ENCODE measurements at places on chromosomes 2 and 18.
A peak's percentile ranks its signal among the peaks of the same experiment; 100 is the strongest.

DNA sequence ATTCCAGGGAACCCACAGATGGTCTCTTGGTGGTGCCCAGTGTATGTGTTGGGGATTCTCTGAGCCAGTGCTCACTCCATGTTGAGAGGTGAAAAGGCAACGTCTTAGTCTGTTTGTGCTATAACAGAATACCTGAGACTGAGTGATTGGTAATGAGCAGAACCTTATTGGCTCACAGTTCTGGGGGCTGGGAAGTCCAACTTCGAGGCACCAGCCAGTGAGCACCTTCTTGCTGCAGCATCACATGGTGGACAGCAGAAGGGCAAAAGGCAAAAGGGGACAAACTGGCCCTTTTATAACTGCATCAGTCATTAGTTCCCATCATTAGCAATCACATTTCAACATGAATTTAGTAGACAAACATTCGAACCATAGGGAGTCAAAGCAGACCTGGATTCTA is 81.0 kb upstream of the SP3 start:
- no peak for DNase-seq
- H3K27ac ChIP-seq, result no peak overlapping the region
- no peak overlapping the region for H3K4me3 ChIP-seq
- no peaks in the 10 kb centered on the region for H3K36me3 ChIP-seq
- H3K4me1 ChIP-seq, result no peaks in the 10 kb centered on the region

- H3K27ac ChIP-seq, result no peak overlapping the region
- H3K27me3 ChIP-seq, result peaks cover 95% of the 10 kb centered on the region
- peaks cover 65% of the 10 kb centered on the region for H3K4me1 ChIP-seq
- peak overlapping the region; percentile 50 for H3K4me3 ChIP-seq
- no peak for DNase-seq
- no peaks in the 10 kb centered on the region for H3K36me3 ChIP-seq
Measured at GRCh38 chr2:174335988-174336500, 1.3 kb downstream of the SP9 start.

DNA sequence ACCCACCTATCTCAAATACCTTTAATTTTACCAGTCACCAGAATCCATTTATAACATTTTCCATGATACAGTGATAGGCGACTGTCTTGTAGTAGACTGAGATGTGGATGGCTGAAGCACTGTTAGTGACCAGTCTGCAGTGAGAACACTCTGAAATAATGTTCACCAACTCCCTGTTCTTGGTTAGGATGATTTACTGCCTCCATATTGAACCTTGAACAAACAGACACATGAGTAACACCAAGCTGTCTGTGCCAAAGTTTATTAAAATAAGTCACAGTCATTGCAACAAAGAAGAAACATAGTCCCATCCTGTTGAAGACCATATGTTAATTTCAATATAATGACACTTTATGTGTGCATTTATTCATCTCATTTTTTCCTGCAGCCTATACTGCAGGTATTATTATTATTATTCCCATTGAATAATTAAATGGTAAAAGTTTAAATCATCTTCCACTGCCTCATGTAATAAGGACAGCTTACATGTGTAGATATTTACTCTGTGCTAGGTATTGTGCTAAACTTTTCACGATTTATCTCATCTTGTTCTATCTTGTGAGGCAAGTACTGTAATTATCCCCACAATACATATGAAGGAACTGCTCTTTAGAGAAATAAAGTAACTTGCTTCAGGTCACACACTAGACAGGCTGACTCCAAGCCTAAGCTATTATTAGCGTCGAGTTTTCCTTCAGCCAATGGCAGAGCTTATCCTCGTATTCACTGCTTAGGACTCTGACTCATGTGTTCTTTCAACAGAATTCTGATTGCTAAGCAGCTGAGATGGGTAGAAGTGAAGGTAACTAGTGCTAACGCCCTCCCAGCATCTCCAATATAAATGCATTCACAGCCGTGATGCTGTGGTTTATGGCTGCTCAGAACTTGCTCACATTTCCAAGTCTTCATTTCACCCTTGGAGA is 62.5 kb downstream of the ONECUT2 start:
- H3K27me3 ChIP-seq, result no peaks in the 10 kb centered on the region
- H3K27ac ChIP-seq, result no peak overlapping the region
- no peak overlapping the region for H3K4me3 ChIP-seq
- no peaks in the 10 kb centered on the region for H3K4me1 ChIP-seq

DNA sequence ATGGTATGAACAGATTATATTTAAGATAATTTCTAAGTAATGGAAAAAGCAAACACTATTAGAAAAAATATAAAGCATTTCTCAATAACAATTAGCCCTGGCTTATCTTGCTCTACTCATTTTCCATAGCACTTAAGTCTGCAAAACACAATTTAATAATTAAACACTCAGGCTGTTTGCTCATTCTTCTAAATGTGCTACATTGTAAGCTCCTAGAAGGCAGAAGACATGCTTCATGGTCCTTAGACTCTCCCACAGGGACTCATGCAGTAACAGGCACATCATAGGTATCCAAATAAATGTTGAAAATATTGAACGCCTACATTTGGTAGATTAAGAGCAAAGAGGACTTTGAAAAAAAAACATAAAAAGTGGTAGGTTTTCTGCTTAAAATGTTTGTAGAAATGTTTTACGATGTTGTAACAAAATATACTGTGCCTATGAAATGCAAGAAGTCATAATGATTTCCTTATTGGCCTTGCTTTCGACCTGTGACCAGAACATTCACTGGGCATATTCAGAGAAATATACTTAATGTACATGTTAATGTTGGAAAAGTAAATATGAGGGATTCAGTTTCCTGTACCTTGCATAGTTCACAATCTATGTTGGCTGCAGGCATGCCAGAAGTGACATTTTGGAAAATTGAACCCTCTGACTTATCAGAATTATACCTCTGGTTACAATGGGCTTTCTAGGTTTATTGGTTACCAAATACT is 27.2 kb downstream of the G6PC2 start:
- no peaks in the 10 kb centered on the region for H3K4me1 ChIP-seq
- DNase-seq, result no peak
- H3K4me3 ChIP-seq, result no peak overlapping the region
- no peaks in the 10 kb centered on the region for H3K27me3 ChIP-seq
- no peak overlapping the region for H3K27ac ChIP-seq

DNA sequence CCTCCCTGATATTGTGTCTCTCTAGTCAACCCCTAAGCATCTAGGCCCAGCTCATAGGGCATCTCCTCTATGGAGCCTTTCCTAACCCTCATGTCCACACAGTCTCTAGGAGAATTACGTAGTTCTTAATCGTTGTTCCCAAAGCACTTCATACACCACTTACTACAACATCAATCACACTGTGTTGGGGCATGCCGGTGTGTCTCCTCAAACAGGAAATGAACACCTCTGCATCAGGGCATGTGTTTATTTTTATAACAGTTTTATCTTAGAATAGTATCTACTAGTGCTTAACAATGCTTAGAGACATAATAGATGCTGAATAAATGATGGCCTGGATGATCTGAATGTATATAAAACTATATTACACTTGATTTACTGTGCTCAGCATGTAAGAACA is 19.7 kb downstream of the CYP1B1 start:
- no peaks in the 10 kb centered on the region for H3K4me1 ChIP-seq
- H3K27me3 ChIP-seq, result no peaks in the 10 kb centered on the region
- H3K4me3 ChIP-seq, result no peak overlapping the region
- no peaks in the 10 kb centered on the region for H3K36me3 ChIP-seq
- no peak for DNase-seq
- no peak overlapping the region for H3K27ac ChIP-seq

GRCh38 chr2:231622963-231623362 is 30.3 kb downstream of the TEX44 start:
- H3K27ac ChIP-seq, result no peak overlapping the region
- no peak overlapping the region for H3K4me3 ChIP-seq
- H3K27me3 ChIP-seq, result no peaks in the 10 kb centered on the region
- H3K4me1 ChIP-seq, result no peaks in the 10 kb centered on the region
- no peaks in the 10 kb centered on the region for H3K36me3 ChIP-seq

GRCh38 chr2:27704342-27704876 is 40.7 kb downstream of the SLC4A1AP start:
- DNase-seq, result no peak
- no peaks in the 10 kb centered on the region for H3K4me1 ChIP-seq
- no peak overlapping the region for H3K27ac ChIP-seq

- H3K4me3 ChIP-seq, result no peak overlapping the region
- no peak for DNase-seq
- no peaks in the 10 kb centered on the region for H3K27me3 ChIP-seq
- no peaks in the 10 kb centered on the region for H3K36me3 ChIP-seq
- no peak overlapping the region for H3K27ac ChIP-seq
Measured at GRCh38 chr2:128772671-128773070, 454.0 kb upstream of the HS6ST1 start.

DNA sequence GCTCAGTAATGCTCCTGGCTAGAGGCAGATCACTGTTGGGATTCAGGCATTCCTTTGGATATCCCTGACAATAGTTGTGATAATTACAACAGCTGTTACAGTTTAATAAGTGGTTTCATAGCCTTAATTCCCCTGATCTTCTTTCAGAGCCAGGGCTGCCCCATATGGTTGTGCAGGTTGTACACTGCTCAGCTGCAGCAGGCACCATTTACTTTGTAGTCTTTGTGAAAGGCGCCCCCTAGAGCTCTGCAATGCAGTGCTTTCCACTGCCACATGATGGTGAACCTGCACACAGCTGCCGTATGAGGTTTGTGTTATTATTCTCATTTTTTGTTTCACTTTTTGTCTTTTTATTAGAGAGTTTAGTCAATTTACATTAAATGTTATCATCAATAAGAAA is 239.1 kb downstream of the KCNS3 start:
- H3K27ac ChIP-seq, result no peak overlapping the region
- H3K36me3 ChIP-seq, result no peaks in the 10 kb centered on the region
- H3K4me1 ChIP-seq, result no peaks in the 10 kb centered on the region
- H3K27me3 ChIP-seq, result no peaks in the 10 kb centered on the region
- H3K4me3 ChIP-seq, result no peak overlapping the region

DNA sequence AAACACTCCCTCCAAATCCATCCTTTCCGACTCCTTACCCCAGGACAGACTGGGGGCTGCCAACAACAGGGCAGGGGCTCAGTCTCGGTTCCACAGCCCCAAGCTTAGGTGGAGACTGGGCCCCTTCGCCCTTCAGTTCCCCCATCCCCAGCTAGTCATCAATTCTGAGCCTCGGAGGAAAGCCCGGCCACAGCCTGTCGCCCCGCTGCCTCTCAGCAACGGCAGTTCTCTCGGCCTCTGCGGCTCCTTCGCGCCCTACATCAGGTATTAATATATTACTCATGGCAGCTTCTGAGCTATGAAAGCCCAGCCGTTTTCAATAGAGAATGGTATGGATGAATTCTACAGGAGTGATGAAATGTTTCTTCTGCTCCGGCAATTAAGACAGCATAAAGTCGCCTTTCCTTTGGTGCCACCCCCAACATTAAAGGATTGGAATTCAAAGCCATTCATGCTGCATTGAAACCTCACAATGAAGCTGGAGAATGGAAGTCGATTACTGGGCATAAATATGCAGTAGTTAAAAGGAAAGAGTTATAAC is 2.8 kb downstream of the HDAC4 start:
- no peaks in the 10 kb centered on the region for H3K36me3 ChIP-seq
- no peak overlapping the region for H3K27ac ChIP-seq
- H3K4me3 ChIP-seq, result no peak overlapping the region
- no peaks in the 10 kb centered on the region for H3K27me3 ChIP-seq

GRCh38 chr2:224849264-224849663 is 133.1 kb upstream of the CCDC195 start:
- no peak for DNase-seq
- H3K4me3 ChIP-seq, result no peak overlapping the region
- no peaks in the 10 kb centered on the region for H3K4me1 ChIP-seq

DNA sequence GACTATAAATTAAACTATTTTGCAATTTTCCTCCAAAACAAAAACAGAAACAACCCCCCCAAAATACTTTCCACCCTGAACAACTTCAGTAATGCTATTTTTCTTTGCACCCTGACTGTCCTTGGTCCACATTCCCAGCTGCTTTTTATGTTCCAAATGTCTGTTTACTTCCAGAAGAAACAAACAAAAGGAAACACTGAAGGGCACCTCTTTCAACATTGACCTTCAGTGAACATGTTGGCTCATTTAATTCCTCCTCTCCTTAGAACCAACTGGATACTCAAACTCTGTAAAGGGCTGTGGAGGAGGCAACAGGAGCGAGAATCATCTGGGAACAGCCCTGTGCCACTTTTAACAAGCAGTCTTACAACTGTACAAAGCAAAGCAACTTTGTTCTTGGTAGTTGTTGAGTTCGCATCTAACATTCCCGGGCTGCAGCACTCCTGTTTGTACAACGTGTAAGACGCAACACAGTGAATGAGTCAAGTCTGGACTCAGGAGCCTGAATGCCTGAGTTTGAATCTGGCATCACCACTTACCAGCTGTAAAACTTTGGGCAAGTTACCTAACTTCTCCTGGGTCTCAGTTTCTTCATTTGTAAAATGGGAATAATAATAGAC is 111.4 kb upstream of the GATA6 start:
- no peaks in the 10 kb centered on the region for H3K27me3 ChIP-seq
- no peaks in the 10 kb centered on the region for H3K4me1 ChIP-seq
- no peak overlapping the region for H3K4me3 ChIP-seq

DNA sequence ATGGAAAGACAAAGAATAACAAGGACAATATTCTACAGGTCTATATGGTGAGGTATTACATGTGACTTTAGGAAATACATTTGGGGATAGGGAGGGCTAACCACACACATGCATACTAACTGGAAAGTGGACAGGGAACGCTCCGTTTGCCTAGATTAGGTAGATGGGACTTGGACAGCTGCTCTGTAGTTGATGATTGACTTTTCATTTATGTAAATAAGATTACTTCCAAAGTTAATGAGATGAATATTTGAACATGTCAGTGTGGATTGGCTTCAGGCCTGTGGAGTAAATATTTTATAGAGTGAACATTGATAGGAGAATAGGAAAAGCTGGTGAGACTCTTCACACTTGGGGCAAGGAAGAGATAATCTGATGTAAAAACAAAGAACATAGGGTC is 142.0 kb downstream of the NCK2 start:
- peaks cover 13% of the 10 kb centered on the region for H3K4me1 ChIP-seq
- H3K36me3 ChIP-seq, result peaks cover 25% of the 10 kb centered on the region
- H3K4me3 ChIP-seq, result no peak overlapping the region
- no peaks in the 10 kb centered on the region for H3K27me3 ChIP-seq
- no peak for DNase-seq

All from effector memory CD4-positive, alpha-beta T cell (primary cell).